Activated naive CD4-positive, alpha-beta T cell treated with anti-CD3 and anti-CD28 coated beads for 36 hours (primary cell): ENCODE measurements at places on chromosomes 16 and 17. TPM values are rescaled to one million over a fixed set of nuclear protein-coding genes. Genes with fewer than 3 reads are reported as not detected.
A peak's percentile ranks its signal among the peaks of the same experiment; 100 is the strongest.

GRCh38 chr17:6205525-6205924 lies 135.3 kb downstream of the WSCD1 start:
- H3K4me1 ChIP-seq = no peaks in the 10 kb centered on the region
- no peaks in the 10 kb centered on the region for H3K36me3 ChIP-seq
- no peak overlapping the region for H3K4me3 ChIP-seq
- no peak overlapping the region for H3K27ac ChIP-seq
- peaks cover 9% of the 10 kb centered on the region for H3K27me3 ChIP-seq

The DOC2A gene
- 0.64 TPM for total RNA-seq

The CRHR1 gene
- not detected for total RNA-seq

The ALDOA gene
- 1,795 TPM for total RNA-seq

DNA sequence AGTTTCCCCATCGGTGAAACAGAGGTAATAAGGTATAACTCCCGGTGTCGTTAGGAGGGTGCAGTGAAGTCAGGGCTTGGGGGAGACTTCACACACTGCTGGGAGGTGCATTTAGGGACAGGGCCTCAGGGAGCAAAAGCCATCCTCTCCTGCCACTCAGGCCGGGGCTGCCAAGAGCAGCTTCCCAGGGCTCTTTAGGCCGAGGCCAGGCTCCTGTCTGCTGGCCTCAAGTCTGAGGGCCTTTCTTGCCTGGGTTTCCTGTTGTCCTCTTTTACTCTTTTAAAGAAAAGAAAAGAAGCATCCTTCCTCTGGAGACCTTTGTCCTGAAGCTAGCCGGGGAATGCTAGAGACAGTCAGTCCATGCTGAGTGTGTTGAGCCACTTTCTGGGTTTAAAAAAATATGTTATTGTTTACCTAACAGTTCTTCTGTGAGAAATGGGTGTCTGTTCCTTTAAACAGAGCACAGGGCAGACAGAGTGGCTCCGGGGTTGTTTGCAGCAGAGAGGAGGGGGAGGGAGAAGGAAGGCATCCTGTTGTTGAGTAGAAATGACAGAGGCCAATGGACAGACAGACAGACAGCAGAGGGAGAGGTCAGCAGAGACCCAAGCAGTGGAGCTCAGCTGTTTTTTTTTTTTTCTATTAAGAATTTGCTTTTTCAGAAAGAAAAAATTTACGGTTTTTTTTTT lies 79.1 kb downstream of the C17orf67 start:
- no peaks in the 10 kb centered on the region for H3K27me3 ChIP-seq
- H3K4me3 ChIP-seq = no peak overlapping the region
- no peaks in the 10 kb centered on the region for H3K36me3 ChIP-seq
- peak; percentile 53 for DNase-seq
- H3K27ac ChIP-seq = no peak overlapping the region
- peaks cover 33% of the 10 kb centered on the region for H3K4me1 ChIP-seq

- H3K36me3 ChIP-seq = peaks cover 3% of the 10 kb centered on the region
- H3K27ac ChIP-seq = peak overlapping the region; percentile 95
- peak overlapping the region; percentile 91 for H3K4me3 ChIP-seq
Measured at GRCh38 chr16:588639-588888, 1.3 kb upstream of the RAB40C start.
